Renal cortex interstitium (tissue), 15 donors: ENCODE measurements at places on chromosomes 4 and X.

GRCh38 chrX:151099001-151099400, 77.4 kb upstream of the GPR50 start:
- DNase-seq: no peak

DNA sequence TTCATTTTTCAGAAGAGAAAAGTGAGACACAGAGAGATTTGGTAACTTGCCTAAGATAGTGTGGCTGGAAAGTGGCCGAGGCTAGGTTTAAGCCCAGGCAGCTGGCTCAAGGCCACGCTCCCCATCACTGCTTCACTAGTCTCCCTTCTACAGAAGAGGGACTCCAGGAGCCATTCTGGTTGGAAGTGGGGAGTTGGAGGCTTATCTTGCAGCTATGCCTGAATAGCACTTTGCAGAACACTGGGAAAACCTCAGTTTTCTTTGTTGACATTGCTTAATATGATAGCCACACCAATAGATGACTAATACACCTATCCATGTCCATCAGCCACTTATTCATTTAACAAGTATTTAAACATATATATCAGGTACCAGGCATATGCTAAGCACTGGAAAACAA, 18.5 kb downstream of the LRRC66 start:
- no peak for DNase-seq

DNA sequence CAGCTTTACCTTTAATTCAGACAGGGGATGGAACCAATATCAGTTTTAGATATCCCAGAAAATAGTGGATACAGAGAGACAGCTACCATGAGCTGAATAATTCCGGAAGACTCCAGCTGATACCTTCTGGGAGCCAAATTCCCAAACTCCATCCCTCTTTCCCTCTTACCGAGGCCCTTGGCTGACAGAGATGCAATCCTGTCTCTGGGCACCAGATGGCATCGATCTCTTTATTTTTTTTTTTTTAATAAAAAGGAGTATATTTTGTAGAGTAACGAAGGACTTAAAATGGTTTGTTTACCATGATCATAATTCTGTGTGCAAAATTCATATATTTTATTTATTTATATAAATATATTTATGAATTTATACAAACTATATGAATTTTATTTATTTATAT, 31.0 kb downstream of the RAB40A start:
- DNase-seq: no peak

- no peak for DNase-seq
Measured at GRCh38 chrX:51421972-51422597, 74.3 kb downstream of the NUDT11 start.

GRCh38 chr4:100493756-100494155, 24.1 kb downstream of the EMCN start:
- DNase-seq: no peak

DNA sequence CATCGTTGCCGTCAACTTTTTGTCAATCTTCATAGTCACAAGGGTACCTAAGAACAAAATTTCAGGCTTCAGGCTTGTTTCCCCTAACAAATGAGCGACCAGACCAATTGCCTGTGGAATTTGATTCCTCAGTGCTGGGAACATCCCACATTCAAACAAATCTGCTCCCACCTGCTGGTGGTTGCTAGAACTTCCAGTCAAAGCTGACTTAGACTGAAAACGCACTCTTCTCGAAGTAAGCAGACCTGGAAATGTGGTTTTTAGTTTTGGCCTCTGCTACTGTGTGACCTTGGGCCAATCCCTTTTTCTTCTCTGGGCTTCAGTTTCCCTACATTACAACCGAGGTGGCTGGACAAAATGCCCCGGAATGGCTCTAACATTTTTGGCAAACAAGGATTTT, 1.8 kb upstream of the GABRQ start:
- DNase-seq: no peak

DNA sequence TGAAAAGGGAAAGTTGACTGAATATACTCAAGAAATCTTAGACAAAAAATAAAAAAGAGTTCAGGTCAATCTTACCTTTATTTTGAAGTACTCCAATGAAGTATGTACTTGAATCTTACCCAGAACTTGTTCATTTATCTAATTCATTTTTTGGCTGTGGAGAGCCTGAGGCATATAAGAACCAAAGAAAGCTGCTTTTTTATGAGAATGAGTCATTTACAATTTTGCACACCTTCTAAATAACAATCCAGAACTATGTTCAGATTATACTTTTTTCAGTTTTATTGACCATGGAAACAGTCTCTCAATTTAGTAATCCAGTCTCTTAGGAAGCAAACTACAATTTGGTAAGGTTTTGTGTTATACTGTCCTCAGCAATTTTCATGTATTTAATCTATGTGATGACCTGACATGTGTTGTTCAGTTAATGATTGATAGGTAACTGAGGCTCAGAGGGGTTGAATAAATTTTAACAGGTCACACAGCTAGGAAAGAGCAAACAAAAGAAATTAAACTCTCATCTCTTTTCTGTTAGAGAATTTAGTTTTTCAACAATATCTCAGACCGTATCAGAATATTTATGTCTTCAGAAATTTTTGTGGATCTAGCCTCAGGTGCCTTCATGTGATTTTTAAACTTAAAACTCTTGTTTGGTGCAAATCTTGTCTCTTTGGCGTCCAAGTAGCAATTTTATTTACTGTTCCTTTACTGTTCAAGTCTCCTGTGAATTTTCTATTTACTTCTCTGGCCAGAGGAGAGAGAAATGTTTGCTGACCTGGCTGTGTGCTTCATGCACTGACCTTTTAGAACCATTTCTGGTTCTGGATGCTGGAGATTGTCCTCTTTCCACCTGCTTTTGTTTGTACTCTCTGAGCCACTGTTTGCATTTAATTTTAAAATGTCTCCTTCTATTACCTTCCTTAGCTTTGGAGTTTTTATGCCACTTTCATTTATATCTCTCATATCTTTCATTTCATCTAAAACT, 1453.4 kb downstream of the STIM2 start:
- DNase-seq: no peak

DNA sequence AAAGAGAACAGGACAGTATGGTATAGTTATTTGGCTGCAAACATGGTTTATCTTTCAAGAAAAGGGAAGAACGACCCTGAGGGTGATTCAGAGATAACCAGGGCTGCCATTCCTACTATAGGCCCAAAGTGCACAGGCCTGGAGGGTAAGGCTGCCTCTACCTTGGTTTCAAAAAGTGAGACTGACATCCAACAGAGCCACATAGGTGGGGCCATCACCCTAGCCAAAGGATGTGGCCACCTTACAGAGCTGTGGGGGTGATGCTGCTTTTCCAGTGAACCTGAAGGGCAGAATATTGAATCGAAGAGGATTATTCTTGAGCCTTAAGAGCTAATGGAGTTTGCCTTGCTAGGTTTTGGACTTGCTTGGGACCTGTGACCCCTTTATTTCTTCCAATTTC, 15.7 kb downstream of the SH2D1A start:
- no peak for DNase-seq

GRCh38 chrX:11172415-11172814, 61.3 kb downstream of the HCCS start:
- DNase-seq: no peak

GRCh38 chr4:157045507-157046127, 30.3 kb upstream of the GLRB start:
- peak; percentile 36 for DNase-seq

GRCh38 chr4:148565801-148566200, 123.6 kb upstream of the NR3C2 start:
- peak; percentile 1 for DNase-seq

- no peak for DNase-seq
Measured at GRCh38 chr4:86565651-86566050, 28.5 kb upstream of the PTPN13 start.

DNA sequence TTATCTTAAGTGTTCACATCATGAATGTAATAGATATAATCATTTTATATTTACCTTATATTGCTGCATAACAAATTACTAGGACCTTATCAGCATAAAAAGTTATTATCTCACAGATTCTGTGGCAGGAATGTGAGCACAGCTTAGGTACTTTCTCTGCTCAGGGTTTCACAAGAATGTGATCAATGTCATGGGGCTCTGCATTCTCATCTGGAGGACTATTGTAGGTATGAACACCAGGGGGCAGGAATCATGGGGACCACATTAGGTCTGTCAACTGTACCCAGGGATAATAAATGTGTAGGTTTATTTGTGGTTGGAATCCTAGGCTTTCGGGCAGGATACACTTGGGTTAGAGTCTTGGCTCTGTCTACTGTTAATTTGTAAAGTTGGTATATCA, 519.2 kb downstream of the ARAP2 start:
- no peak for DNase-seq

DNA sequence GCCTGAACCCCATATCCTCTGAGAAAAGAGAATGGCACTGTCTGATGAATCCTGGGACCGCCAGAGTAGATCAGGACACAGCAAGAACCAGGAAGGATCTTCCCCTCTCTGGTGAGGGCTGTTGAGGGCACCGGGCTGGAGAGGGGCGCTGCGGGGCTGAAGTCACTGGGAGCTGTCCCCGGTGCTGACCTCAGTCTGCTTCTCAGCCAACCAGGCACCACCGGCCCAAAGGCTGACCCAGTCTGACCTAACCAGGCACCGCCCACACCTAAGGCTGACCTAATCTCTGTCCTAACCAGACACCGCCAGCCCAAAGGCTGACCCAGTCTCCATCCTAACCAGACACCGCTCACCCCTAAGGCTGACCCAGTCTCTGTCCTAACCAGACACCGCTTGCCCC, 82.8 kb downstream of the CPZ start:
- DNase-seq: peak; percentile 9
